ENCODE measurements at places on chromosomes 13 and 19.

- no peaks in the 10 kb centered on the region for H3K36me3 ChIP-seq
- no peak for DNase-seq
- H3K4me1 ChIP-seq: peaks cover 2% of the 10 kb centered on the region
- H3K27ac ChIP-seq: no peak overlapping the region
Measured at GRCh38 chr13:109605846-109606245, 180.5 kb downstream of the IRS2 start.

DNA sequence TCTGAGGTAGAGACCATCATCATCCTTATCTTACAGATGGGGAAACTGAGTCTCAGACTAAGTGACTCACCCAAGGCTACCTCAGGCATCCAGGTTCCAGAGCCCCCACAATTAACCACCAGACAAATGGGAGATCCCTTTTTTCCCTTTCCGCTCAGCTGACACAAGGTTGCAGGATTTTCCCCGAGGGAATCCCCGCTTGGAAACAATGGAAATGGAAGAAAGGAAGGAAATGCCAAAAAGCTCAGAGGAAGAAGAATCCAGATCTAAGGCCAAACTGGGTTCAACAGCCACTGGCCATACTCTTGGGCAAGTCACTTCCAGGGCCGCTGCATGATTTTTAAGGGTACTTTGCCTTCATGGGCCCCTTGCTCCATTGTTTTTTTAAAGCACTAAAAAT, 1.6 kb downstream of the ZNF71 start:
- H3K4me3 ChIP-seq: peak overlapping the region; percentile 92
- H3K4me1 ChIP-seq: peaks cover 22% of the 10 kb centered on the region
- H3K27me3 ChIP-seq: no peaks in the 10 kb centered on the region
- H3K27ac ChIP-seq: no peak overlapping the region
- H3K36me3 ChIP-seq: peaks cover 43% of the 10 kb centered on the region

DNA sequence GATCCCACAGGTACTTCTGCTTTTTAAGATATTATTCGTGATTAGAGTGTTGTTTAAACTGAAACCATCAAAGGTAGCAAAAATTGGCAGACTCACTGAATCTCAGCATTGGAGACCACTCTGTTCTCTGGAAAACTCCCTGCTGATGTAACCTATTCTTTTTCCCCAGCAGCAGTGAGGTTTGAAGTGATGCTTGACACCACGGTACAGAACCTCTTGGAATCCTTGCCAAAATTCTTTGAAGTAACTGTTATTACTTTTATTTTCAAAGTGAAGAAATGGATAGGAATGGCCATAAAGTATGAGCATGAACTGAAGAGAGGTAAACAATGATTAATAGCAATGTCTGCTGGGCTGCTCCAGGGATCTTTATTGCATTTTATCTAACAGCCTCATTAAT, 66.4 kb upstream of the KL start:
- H3K4me1 ChIP-seq: no peaks in the 10 kb centered on the region
- no peak overlapping the region for H3K4me3 ChIP-seq
- no peaks in the 10 kb centered on the region for H3K36me3 ChIP-seq
- no peaks in the 10 kb centered on the region for H3K27me3 ChIP-seq

DNA sequence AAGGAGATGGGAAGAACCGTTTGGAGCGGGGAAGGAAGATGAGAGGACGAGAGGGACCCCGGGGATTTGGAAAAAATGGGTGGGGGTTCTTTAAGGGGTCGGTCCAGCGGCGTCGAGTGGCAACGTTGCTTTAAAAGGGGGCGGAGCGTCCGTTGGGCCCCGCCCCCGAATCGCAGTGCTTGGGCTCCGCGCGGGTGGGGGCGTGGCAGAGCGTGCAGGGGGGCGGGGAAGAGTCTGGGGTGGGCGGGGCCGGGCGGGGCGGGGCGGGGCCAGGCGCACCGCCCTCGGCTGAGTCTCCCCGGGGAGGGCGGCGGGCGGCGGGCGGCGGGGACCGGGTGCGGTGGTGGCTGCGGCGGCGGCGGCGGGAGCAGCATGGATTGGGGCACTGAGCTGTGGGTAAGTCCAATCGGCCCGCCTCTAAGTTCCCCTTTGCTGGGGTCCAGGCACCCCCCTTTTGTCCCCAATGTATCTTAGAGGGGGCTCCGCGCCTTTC, at the start of gene TRIP10:
Gene TRIP10, plus strand, starts transcription at position 291 of the 493 bp plus-strand sequence. Its CDS starts 82 bp downstream, at position 373.
- peak; percentile 82 for DNase-seq
- H3K27ac ChIP-seq: peak within 1 kb of the TSS; percentile 98
- H3K36me3 ChIP-seq: peaks cover 23% of the 10 kb centered on the region
- peak within 1 kb of the TSS; percentile 98 for H3K4me3 ChIP-seq
- peaks cover 40% of the 10 kb centered on the region for H3K4me1 ChIP-seq
- H3K27me3 ChIP-seq: no peaks in the 10 kb centered on the region

DNA sequence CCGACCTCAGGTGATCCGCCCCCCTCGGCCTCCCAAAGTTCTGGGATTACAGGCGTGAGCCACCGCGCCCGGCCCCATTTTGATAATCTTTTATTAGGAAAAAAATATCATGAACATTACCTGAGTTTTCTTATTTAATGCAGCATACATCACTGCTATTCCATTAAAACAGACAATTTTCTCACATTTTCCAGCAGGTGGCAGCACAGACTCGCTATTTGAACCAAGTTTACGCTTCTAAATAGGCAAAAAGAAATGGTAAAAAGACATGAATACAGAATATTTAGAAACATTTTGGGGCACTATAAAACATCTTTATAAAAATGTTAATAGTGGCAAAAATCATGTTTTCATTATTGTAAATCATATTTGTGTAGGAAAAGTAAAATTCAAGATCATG, 903.1 kb downstream of the SLITRK6 start:
- H3K36me3 ChIP-seq: no peaks in the 10 kb centered on the region
- no peaks in the 10 kb centered on the region for H3K27me3 ChIP-seq
- peak; percentile 63 for DNase-seq
- no peaks in the 10 kb centered on the region for H3K4me1 ChIP-seq
- H3K27ac ChIP-seq: no peak overlapping the region

DNA sequence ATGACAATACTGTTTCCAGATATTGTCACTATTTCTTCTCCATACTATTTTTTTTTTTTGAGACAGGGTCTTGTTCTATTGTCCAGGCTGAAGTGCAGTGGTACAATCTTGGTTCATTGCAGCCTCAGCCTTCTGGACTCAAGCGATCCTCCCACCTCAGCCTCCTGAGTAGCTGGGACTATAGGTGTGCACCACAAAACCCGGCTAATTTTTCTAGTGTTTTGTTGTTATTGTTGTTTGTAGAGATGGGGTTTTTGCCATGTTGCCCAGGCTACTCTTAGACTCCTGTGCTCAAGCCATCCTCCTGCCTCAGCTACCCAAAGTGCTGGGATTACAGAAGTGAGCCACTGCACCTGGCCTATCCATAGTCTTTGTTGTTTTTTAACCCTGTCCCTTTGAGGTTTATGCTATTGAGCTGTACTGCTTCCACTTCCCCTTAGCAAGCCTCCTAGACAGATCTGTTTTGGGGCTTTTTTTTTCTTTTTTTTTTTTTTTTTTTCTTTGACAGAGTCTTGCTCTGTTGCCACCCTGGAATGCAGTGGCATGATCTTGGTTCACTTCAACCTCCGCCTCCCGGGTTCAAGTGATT, 27.6 kb upstream of the MAP3K10 start:
- no peaks in the 10 kb centered on the region for H3K27me3 ChIP-seq
- H3K4me1 ChIP-seq: peaks cover 13% of the 10 kb centered on the region
- H3K4me3 ChIP-seq: no peak overlapping the region
- H3K27ac ChIP-seq: peak overlapping the region; percentile 36
- no peaks in the 10 kb centered on the region for H3K36me3 ChIP-seq

- H3K4me1 ChIP-seq: no peaks in the 10 kb centered on the region
- no peak overlapping the region for H3K27ac ChIP-seq
- no peak overlapping the region for H3K4me3 ChIP-seq
- H3K36me3 ChIP-seq: no peaks in the 10 kb centered on the region
- no peak for DNase-seq
Measured at GRCh38 chr19:718251-718951, 9.7 kb downstream of the PALM start.

DNA sequence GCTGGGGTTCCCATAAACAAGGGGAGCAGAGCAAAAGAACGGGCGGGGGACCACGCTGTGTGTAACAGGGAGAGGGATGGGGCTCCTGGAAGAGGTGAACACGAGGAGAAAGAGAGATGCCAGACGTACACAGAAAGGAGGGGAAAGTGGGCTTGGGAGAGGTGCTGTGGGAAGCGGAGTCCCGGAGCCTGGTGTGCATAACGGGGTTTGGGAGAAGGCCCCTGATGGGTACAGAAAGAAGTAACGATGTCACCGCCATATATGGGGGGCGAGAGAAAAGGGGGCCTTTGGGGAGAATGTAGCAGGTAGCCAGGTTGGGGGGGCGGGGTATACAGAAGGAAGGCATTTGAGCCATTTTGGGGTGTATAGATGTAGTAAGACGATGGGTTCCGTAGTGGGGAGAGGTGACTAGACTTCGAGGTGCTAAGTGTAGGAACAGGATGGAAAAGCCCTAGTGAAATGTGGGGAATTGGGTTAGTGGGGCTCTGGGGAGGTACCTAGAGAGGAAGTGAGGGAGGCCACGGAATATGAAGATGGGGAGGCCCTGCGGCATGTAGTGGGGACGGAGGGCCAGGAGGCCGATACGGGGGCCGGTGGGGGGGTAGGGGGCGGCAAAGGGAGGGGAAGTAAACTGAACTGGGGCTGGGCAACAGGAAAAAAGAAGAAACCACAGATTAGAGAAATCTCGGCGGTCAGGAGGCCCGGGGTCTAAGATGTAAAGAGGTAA, 787 bp downstream of the ZNF580 start:
- peak; percentile 36 for DNase-seq
- H3K4me3 ChIP-seq: peak overlapping the region; percentile 93
- peak overlapping the region; percentile 90 for H3K27ac ChIP-seq
- H3K36me3 ChIP-seq: peaks cover 23% of the 10 kb centered on the region

GRCh38 chr13:27997904-27998522, 9.5 kb upstream of the URAD start:
- DNase-seq: peak; percentile 71
- H3K27me3 ChIP-seq: no peaks in the 10 kb centered on the region
- H3K4me1 ChIP-seq: peaks cover 3% of the 10 kb centered on the region
- H3K4me3 ChIP-seq: no peak overlapping the region

DNA sequence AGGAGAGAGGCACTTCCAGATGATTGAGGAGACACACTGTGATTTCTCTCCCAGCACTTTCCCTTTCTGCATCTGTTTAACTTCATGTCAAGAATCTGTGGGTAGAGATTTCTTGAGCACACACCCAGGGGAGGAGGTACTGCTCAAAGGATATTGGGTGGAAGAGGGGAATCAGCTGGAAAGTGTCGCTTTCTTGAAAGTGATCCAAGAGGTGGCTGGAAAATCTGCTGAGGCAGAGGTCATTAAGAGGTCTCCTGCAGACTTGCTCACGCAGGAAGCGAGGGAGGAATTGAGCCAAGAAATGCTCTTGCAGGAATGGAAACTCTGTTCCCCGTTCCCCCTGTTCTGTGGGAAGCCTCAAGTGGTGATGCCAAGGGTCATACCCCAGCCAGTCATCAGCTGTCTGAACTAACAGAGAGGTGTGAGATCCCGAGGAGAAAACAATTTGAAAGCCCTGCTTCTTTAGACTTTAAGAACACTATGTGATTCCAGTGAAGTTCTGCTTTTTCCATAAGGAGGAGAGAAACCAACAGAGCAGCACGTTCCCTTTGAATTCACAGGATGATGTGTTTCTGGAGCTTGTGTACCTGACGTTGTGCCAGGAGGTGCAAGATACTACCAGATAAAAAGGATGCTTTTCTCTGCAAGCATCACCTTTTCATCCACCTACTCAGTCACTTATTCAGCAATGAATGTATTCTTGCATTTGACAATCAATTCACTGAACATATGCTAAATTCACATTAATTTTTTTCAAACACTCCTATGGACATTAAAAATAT, 163.4 kb upstream of the GPR12 start:
- H3K4me1 ChIP-seq: no peaks in the 10 kb centered on the region
- no peak for DNase-seq
- no peak overlapping the region for H3K27ac ChIP-seq
- peaks cover 3% of the 10 kb centered on the region for H3K27me3 ChIP-seq
- no peak overlapping the region for H3K4me3 ChIP-seq

DNA sequence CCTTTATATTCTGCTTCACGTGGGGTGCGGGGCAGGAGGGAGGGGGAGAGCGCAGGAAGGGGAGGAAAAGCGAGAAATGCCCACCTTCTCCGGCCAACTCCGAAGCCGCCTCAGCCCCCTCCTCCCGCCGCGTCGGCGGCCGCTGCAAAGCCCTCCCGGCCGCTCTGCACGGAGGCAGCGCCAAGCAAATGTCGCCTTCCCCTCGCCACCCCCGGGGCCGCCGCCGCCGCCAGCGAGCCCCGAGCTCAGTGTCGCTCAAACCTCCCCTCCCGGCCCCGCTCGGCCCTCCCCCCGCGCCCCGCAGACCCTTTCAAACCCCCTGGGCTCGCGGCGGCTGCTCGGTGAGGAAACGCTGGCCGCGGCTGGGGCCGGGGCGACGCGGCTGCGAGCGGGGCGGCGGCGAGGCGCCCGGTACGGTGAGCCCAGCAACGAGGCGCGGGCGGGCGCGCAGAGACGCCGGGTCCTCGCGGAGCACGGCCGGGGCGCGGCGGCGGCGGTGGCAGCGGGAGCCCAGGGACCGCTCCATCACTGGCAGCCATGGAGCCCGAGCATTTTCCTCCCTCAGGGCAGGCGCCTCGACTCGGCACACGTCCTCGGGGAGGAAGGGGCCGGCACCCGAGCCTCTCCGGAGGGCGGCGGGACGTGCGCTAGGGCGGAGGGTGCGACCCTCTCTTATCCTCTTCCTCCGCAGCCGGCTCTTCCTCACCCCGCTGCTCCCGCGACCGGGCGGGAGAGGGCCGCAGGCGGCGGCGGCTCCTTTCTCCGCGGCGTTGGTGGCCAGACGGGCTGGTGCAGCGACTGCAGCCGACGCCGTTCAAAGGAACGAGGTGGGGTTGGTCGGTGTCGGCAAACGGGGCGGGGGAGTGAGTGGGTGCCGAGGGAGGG, 463 bp upstream of the TSC22D1 start:
- peaks cover 2% of the 10 kb centered on the region for H3K36me3 ChIP-seq
- H3K4me1 ChIP-seq: peaks cover 41% of the 10 kb centered on the region
- DNase-seq: peak; percentile 17
- H3K4me3 ChIP-seq: peak overlapping the region; percentile 95
- H3K27me3 ChIP-seq: peaks cover 2% of the 10 kb centered on the region

GRCh38 chr13:77544758-77545338, 9.3 kb downstream of the SCEL start:
- no peak overlapping the region for H3K27ac ChIP-seq
- no peaks in the 10 kb centered on the region for H3K4me1 ChIP-seq
- no peaks in the 10 kb centered on the region for H3K36me3 ChIP-seq
- H3K4me3 ChIP-seq: no peak overlapping the region

GRCh38 chr13:23790577-23791170, 98.5 kb downstream of the MIPEP start:
- peaks cover 8% of the 10 kb centered on the region for H3K4me1 ChIP-seq
- no peak overlapping the region for H3K4me3 ChIP-seq
- no peak for DNase-seq
- no peaks in the 10 kb centered on the region for H3K27me3 ChIP-seq
- no peak overlapping the region for H3K27ac ChIP-seq

- H3K4me3 ChIP-seq: no peak overlapping the region
- H3K27me3 ChIP-seq: peaks cover 3% of the 10 kb centered on the region
- no peak overlapping the region for H3K27ac ChIP-seq
Measured at GRCh38 chr13:76692346-76692745, 193.9 kb downstream of the KCTD12 start.

GRCh38 chr13:90680826-90681225, 666.7 kb upstream of the MIR17HG start:
- H3K4me1 ChIP-seq: no peaks in the 10 kb centered on the region
- no peak overlapping the region for H3K27ac ChIP-seq
- H3K36me3 ChIP-seq: no peaks in the 10 kb centered on the region

Data from activated naive CD4-positive, alpha-beta T cell treated with anti-CD3 and anti-CD28 coated beads for 36 hours (primary cell).